Aorta (tissue), 5 donors: ENCODE measurements at places on chromosomes 5 and 9.

DNA sequence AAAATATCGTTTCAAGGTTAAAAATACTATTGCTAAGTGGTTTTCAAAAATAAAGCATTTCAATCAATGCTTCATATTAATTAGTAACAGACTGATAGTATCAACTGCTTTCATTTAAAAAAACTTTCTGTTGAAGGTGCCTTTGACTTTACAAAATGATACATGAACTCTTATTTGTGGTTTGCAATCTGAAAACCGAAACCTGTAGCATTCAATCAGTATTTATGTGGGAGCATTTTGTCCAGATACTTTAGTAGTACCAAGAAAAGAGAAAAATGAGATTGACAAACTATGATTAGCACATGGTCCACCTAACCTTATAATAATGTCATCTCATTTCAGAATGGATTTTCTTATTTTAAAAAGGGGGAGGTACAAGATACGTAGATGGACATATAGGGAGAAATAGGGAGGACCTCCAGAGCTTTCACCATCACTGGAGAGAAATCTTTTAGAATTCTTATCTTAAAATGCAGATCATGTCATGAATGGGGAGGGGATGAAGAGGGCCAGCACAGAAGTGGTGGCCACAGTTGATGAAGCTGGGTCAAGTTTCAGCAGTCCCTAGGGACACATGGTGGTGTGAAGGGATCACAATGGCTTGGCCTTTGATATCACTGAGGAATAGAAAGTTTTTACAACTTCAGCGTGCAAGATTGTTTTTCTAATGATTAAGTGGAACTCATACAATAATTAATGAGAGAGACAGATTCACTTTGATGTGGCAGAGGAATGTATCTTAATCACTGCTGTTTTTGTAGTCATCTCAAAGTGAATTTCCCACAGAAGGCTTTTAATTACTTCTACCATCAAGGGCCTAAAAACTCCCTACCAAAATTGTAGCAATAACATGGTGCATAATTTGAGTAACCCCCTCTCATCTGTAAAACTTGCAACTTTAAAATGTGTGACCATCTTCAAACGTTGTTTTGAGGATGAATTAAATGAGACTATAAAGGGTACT, 322.3 kb upstream of the EDIL3 start:
- DNase-seq = no peak

- DNase-seq = peak; percentile 75
Measured at GRCh38 chr5:142296914-142297417, 27.9 kb downstream of the SPRY4 start.

DNA sequence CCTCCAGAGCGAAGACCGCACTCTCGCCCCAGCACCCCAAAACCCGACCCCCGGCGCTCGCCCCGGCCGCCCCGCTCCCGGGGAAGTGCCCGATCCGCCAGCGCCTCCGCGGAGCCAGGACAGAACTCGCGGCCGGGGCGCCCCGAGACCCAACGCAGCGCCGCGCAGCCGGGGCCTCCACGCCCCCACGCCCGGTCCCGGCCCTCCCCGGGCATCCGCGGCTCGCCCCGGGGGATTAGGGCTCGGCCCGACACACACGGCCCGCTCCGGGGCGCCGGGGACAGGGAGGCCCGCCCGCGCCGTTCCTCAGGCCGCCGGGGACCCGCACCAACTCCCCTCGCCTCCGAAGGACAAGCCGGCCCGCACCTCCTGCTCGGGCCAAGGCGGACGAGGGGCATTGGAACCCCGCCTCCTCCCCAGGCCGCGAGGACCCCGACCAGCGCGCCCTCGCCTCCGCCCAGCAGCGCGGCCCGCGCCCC, 544 bp downstream of the FNBP1 start:
- peak; percentile 83 for DNase-seq

- no peak for DNase-seq
Measured at GRCh38 chr5:73339051-73339575, 109.5 kb downstream of the FOXD1 start.

DNA sequence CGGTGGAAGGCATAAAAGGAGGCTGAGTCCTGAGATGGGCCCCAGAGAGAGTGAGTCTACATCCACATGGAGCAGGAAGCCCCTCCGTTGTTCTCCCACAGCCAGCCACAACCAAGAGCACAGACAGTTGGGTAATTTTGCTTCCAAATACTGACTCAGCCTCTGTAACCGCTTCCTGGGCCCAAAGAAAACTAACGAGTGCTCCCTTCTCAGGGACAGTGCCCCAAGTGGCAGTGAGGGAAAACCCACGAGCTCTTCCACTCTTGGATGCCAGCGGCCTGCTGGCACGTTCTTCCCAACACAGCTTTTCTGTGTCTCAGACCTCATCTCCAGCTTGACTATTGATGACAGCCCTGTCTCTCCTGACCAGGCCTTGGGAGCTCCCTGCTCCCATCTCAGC, 207.6 kb downstream of the FSTL4 start:
- DNase-seq = no peak

DNA sequence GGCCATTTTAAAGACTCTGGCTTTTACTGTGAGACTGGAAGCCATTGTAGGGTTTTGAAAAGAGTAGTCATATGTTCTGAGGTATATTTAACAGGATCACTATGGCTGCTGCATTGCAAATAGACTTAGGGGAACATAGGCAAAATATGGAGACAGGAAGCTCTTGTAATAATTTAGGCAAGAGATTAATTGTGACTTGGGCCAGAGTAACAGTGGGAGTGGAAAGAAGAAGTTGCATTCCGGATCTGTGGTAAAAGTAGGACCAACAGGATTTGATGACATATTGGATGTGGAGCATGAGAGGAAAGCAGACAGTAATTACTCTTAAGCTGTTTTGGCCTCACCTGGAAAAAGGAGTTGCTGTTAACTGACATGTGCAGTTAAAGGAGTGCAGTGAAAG, 85.6 kb downstream of the SMIM15 start:
- DNase-seq = no peak

DNA sequence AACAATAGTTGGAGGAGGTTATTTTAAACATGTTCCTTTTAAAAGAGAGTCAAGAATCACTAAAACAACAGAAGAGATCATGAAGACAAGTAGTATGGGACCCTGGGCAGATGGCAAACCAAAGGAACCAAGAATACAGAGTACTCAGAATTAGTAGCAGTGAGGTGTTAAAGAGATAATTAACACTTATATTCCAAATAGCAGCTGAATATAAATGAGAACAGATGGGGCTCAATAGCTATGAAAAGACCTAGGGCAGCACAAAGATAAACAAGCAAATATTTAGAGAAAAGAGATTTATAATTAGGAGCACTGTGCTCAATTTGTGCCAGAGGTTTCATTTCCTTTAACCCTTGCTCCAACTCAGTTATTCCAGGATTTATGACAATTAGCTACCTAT, 159.1 kb downstream of the FAM114A2 start:
- no peak for DNase-seq

DNA sequence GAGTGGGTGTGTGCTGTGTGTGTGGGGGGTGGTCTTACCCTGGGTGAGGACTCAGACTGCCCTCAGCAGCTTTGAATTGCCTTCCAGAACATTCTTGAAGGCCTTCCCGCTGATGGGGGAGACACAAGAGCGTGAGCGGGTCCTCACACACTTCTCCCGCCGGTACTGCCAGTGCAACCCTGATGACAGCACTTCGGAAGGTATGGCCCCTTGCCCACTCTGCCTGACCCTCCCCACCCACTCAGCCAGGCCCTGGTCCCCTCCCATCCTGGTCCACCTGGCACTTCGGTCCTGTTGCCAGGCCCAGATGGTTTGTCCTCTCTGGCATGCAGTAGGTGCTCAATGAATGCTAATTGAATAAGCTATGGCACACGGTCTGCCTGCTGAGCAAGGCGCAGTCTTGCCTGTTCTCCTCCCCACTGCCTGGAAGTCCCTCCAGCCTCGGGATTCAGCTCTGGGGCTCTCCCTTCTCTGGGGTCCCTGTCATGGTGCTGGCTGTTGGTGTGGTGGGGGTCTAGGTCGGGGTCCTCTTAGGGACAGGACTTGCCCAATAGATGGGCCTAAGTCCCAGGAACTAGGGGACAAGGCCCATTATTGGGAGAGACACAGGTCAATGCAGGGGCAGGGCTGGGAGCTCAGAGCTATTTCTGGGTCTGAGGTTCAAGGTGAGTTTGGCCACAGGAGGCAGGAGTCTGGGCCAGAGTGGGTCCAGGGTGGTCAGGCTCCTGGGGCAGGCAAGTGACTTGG, 26.4 kb downstream of the PSD2 start:
- DNase-seq = peak; percentile 30

DNA sequence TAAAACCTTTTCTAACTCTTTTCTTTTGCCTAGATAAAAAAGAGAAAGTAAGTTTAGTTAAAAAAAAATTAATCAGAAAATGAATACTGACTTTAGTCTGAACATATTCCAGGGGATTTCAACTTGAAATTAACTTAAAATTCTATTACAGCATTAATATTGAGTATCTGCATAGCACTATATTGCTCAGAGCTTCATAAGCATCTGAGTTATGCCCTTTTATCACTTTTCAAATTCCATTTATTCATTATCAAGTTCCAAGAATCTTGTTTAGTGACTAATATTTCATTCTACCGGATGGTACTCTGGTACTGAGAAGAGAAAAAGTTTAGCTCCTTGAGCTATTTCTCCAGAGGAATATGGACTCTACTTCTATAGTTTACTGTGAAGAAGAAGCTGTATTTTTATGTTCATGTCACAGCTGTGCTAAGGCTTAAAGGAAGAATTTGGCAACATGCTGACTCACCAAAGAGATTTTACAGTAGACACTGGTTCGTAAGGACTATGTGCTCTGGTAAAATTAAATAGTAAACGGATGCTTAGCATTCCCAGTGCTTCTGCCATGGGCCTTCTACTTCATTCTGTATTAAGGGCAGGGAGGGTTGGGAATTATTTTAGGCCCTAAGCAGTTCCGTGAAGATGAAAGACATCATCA, 285.2 kb upstream of the SEMA6A start:
- DNase-seq = no peak

- DNase-seq = no peak
Measured at GRCh38 chr5:61617995-61618525, 286.0 kb downstream of the ZSWIM6 start.

DNA sequence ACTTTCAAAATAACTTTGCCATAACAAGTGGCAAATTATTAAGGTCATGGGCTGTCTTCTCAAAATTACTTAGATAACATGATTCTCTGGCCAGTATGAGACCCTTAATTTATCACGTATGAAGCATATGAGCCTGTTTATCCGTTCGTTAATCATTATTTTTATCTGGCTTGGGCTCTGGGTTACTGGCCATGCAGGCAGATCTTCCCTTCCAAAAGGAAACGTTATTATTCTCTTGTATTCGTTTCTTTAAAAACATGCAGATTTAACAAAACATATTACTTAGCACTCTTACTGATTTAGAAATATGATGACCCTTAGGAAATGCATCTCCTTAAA, 148.6 kb downstream of the DOCK8 start:
- DNase-seq = no peak

GRCh38 chr5:142568283-142568995, 117.5 kb downstream of the FGF1 start:
- DNase-seq = peak; percentile 56

GRCh38 chr9:132754236-132754635, 84.0 kb downstream of the GTF3C4 start:
- no peak for DNase-seq

DNA sequence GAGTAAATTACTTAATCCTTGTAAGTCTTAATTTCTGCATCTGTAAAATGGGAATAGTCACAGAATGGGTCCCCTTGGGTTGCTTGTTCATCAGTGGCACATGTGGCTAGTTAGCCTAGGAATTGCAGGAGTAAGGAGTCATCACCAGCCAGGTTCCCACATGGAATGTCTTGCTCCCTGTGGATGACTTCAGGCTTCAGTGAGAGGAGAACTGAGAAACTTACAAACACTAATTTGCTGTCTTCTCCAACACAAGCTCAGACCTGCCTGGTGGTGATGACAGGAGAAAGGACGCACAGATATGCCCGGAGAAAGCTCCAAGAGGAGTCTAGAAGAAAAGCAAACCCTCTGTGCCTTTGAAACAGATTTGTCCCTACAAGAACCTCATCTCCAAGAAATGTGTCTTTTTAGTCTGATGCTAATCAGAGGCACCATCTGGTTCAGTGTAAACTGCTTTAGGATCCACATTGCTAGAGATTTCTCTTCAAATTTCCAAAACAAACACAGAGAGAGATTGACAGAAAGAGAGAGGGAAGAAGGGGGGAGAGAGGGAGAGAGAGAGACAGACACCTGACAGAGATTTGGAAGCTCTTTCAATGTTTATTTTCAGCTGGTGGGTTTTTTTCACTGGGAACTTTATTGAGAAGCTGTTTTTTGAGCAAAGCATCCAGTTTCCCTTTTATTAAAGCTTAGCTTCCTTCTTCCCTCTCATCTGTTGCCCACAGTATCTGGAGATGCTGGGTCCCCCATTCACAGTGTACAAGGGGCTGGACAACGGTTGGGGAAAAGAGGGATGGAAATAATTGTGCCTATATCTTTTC, 128.3 kb downstream of the DOCK2 start:
- DNase-seq = no peak

GRCh38 chr9:101508211-101508610, 25.4 kb upstream of the RNF20 start:
- DNase-seq = no peak
